ENCODE measurements at places on chromosomes 12 and 14. TPM values are rescaled to one million over a fixed set of nuclear protein-coding genes. Genes with fewer than 3 reads are reported as not detected.

GRCh38 chr14:52802597-52802996 is 11.2 kb upstream of the GNPNAT1 start:
- no peak for DNase-seq

- DNase-seq, result no peak
Measured at GRCh38 chr12:110270125-110270962, 10.7 kb upstream of the ATP2A2 start.

- no peak for DNase-seq
Measured at GRCh38 chr14:95446470-95446869, 70.0 kb downstream of the SYNE3 start.

Gene KRT73
- not detected for total RNA-seq

DNA sequence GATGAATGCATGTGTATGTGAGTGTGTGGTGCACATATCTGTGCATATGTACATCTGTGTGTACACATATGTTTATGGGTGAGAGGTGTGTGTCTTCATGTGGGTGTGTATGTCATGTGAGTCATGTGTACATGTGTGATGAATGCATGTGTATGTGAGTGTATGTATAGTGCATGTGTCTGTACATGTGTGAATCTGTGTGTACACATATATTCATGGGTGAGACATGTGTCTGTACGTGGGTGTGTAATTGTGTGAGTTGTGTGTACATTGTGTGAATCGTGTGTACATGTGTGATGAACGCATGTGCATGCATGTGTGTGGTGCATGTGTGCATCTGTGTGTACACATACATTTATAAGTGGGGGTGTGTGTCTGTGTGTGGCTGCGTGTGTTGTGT is 146.9 kb upstream of the TMEM132C start:
- DNase-seq, result no peak

DNA sequence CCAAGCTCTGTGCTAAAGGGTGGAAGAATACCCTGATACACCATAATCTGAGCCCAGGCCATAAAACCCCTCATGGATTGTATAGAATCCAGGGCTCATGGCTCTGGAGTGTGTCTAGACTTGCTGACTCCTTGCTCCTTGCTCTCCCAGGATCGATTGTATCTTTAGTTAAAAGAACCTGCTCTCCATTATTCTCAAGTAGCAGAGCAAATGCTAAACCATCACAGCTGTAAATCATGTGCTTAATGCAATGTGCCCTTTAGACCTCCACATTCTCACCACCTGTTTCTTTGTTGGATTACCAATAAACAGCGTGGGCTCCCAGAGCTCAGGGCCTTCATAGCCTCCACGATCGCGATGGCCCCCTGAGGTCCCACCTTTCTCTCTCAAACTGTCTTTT is 411.6 kb upstream of the FBXO33 start:
- DNase-seq, result no peak

- DNase-seq, result no peak
Measured at GRCh38 chr12:50894241-50894640, 51.5 kb downstream of the TMPRSS12 start.

- DNase-seq, result no peak
Measured at GRCh38 chr14:104774453-104775072, 21.0 kb downstream of the AKT1 start.

DNA sequence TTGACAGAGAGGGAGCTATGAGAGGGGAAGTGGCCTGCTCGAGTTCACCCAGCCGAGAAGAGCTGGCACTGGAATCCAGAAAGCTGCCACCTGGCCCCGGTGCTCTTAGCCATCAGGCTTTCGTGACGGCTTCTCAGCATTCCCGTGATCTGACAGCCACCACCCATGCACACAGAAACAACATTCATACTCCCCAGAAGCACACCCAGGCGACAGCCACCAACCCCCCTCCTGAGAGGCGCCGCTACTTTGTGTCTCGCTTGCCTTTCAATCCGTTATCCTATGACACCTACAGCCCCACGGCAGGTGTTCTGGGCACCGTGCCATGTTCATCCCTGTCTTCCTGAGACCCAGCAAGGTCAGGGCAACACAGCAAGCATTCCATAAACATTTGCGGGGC is 31.4 kb downstream of the PSMC1 start:
- no peak for DNase-seq

DNA sequence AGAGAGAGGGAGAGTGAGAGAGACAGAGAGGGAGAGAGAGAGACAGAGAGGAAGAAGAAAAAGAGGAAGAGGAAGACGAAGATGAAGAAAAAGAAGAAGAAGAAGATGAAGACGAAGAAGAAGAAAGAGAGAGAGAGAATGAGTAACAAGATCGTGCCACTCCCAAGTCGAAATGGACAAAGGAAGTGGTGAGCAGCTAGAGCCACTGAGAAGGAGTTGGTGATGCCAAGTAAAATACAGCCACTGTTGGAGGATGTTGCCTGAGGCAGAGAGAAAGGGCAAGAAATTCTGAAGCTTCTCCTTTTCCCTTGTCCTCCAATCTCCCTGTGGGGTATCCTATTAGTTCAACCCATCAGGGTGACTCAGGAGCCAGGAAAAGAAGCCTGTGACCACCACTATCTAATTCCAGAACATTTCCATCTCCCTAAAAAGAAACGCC is 12.5 kb upstream of the ANAPC5 start:
- DNase-seq, result no peak

Gene SYNE3
- 0.44 TPM for total RNA-seq
